ENCODE measurements at places on chromosomes 16 and 17.

DNA sequence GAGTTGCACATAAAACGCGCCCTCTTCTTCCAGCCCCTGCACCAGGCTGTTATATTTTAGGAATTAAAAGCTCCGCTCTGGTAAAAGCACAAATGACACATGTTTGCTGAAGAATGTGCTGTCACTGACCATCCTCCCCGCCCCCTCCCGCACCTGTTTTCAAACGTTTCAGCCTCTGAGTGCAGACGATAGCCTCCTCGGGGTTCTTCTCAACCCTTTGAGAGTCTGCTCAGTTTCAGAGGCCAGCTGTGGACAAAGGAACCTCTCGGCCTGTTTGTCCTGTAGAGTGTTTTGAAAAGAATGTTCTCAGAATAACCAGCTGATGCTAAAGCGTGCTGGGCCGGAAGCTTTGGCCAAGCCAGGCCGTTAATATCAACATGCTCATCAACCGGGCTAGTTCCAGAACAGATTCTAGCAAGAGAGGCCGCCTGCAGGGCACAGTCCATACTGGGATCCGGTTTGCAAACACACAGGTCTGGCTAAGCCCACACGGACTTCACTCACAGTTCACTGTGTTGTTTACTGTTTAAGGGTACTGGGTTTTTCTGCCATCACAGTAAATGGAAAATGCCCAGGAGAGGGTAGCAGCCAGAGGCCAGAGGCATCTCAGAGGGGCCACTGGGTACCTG, 6.4 kb upstream of the CACNG4 start:
- peak; percentile 20 for DNase-seq

DNA sequence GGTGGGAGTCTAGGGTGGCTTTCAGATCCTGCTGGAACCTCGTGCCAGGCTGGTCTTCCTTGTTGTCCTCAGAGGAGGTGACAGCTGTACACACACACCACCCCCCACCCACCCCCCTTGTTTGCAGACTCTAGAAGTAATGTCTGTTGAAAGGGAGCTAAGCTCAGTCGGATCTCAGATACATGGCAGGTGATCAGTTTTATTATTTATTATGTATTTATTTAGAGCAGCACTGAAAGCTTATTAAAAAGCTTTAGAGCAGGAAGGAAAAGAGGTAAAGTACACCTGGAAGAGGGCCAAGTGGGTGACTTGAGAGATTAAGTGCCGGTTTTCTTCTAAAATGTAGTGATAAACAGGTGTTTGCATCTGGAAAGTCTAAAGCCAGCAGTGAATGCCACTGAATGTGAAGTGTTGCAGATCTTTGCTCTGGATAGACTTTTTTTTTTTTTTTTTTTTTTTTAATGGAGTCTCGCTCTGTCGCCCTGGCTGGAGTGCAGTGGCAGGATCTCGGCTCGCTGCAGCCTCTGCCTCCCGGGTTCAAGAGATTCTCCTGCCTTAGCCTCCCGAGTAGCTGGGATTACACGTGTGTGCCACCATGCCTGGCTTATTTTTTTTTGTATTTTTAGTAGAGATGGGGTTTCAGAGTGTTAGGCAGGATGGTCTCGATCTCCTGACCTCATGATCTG, 40.2 kb downstream of the FOXK2 start:
- no peak for DNase-seq

- no peak for DNase-seq
Measured at GRCh38 chr16:87692756-87693155, 73.0 kb downstream of the KLHDC4 start.

GRCh38 chr17:1174263-1174880, 5.4 kb downstream of the ABR start:
- no peak for DNase-seq

DNA sequence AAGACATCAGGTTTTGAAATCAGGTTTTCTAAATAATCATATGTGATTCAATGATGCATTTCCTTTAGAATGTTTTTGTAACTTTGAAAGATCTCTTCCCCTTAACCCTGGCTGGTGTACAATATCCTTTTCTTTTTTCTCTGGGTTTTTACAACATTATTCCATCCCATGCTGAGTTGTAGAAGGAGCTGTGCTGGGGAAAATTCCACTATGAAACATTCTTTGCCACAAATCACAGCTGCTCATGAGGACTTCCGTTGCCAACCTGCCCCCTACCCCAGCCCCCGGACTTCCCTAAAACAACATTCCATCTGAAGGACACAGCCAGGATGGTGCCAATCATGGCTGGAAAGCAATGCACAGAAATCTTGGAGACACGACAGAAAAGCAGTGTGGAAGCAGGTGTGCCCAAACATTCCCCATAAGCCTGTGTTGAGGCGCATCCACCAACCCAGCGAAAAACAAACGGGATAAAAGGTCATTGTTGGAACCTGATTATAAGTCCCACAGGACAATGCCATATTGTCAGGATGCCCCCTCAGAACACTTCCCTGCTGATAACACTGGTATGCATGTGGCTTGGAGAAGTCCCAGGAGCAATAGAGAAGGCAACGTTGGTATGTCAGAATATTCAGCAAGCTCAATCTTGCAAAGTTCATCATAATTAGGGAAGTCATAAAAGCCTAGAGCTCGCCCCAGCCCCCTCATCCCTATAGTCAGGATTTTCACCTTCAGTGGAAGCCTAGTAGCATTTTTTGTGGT, 475.0 kb downstream of the HS3ST3B1 start:
- no peak for DNase-seq

DNA sequence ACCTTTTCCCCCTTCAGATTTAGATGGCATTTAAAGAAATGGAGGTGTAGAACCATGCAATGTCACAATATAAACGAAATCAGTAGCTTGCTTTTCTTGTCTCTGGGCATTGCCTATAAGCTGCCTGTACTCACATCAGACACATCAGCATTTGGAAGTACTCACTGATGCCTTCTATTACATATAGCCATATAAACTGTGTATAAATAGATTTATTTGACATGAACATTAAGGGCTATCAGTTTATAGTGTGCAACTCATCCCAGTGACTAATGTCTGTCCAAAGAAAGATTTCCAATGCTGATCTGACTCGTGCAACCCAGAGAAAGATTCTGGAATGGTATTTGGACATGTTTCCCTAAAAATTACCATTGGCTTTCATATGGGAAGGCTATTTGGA, 417.9 kb upstream of the MAF start:
- no peak for DNase-seq

DNA sequence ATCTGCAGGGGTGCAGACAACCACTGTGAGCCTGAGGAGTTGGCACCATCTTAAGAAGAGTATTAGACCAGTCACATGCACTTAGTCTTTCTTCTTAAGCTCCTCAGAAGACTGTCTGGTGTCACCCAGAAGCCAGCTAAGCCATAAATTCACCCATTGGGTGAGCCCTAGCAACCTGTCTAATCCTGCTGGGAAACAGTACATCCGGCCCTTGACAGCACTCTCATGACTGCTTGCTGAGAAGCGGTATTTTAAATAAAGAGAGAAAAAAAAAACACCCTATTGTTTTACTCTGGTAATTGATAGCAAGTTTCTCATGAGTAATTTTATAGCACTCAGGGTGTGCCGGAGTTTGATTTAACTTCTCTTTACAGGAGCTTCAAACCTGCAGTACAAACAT, 134.7 kb downstream of the SOX9 start:
- DNase-seq = no peak

- no peak for DNase-seq
Measured at GRCh38 chr17:49600949-49601348, 25.3 kb downstream of the NXPH3 start.

- peak; percentile 51 for DNase-seq
Measured at GRCh38 chr17:4087911-4088693, 54.7 kb downstream of the ZZEF1 start.

DNA sequence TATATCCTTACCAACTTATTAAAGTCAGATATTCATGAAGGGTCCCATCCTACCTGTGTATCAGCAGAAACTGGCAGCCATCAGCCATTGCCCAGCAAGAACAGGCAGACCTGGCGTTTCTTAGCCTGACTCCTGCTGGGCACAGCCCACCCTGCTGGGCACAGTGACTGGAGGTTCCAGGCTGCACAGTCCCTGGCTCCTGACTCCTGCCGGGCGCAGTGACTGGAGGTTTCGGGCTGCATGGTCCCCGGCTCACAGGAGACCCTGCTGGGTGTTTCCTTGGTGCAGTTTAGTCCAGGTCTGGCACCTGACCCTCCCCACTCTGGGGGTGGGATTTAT, 6.7 kb downstream of the TIMM22 start:
- DNase-seq = no peak

- DNase-seq = no peak
Measured at GRCh38 chr16:80735846-80736245, 68.6 kb downstream of the CDYL2 start.

DNA sequence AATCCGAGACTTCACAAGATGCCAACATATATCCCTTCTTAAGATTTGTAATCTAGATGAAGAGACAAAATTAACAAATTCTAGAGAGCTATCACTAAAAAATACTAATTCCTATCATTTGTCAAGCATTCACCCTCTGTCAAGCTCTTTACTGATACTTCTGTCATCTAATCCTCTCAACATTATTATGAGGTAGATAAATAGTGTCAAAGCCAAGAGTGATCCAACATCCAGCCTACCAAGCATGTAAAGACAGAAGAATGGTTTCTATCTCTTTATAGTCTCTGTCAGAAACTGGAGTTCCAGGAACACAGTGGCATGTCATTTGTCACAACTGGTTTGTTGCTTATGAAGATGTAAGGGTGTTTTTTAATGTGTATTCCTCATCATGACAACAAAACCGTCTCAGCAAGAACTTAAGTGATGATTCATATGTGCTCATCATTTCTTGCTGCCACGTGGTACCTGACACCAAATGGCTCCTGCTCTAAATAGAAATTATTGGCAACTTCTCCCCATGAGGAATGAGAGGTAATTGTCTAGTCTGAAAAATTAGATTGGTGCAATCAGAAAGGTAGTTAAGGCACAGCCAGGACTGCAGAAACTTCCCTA, 196.8 kb downstream of the TOX3 start:
- DNase-seq = no peak

GRCh38 chr16:79714440-79714839, 113.9 kb upstream of the MAF start:
- no peak for DNase-seq

GRCh38 chr16:67192781-67193361, 916 bp downstream of the E2F4 start:
- DNase-seq = no peak

DNA sequence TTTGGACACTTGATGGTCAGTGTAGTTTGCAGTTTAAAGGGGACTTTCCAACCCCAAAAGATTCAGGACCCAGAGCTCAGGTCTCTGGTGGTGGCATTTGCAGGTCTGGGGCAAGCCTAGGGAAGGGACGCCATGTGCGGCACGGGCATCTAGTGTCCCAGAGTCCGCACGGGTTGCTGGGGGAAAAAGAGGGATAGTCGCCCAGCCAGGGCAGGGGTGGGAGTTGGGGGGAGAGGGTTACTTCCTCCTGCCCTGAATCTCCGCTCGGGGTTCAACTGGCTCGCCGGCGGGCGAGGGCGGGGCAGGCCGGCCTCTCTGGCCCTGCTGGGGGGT, 239 bp upstream of the CA7 start:
- DNase-seq = no peak

GRCh38 chr16:3259836-3260235, 3.4 kb upstream of the MEFV start:
- DNase-seq = no peak

DNA sequence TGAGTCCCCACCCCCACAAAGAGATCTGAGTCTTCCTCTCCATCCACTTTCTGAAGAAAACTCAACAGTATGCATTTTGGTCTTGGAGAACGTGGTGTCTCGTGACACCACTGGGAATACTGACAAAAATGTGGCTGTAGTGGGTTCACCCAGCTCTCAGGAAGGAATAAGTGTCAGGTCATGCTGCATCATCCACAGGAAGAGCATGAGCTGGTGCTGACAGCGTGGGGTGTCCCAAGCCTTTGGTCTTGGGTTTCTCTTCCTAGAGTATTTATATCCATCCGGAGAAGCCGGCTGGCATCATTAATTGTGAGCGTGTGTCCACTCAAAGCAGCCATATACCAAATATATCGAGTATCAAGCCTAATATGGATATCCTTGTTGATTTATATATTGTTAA, 55.9 kb downstream of the C17orf67 start:
- peak; percentile 81 for DNase-seq

DNA sequence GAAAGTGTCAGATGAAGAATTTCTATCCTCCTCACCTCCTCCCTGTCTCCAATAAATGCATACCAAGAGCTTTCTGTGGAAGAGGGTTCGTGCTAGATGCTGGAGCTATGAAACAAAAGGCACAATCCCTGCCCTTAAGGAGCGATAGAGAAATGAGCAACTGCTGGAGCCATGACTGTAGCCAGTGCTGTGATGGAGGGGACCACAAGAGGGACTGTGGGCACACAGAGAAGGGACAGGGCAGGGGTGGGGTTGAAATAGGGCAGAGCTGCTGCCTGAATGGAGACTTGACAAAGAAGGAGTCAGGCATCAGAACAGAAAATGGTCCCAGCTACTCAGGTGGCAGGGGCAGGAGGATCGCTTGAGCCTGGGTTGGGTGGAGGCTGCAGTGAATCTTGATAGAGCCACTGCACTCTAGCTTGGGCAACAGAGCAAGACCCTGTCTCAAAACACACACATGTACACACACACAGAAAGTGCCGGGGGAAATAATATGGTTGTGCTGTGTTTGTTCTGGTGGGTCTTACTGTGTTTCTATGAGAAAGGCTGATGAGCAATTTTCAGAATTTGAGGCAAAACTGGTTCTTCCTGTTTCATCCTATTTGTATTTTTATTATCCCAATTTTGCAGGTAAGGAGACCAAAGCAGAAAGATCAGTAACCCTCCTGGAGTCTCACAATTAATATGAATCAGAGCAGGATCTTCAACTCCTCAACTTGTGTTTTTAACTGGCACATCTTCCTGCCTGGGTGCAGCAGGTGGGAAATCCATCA, 16.5 kb downstream of the TMEM98 start:
- no peak for DNase-seq

GRCh38 chr16:89727406-89728120, 6.2 kb downstream of the ZNF276 start:
- DNase-seq = no peak

- no peak for DNase-seq
Measured at GRCh38 chr16:66480265-66481080, 53.4 kb downstream of the BEAN1 start.

GRCh38 chr16:89159066-89159849, 12.3 kb upstream of the CDH15 start:
- no peak for DNase-seq

GRCh38 chr16:61480250-61480649, 556.0 kb downstream of the CDH8 start:
- DNase-seq = no peak

- no peak for DNase-seq
Measured at GRCh38 chr17:79941088-79942010, 94.3 kb downstream of the TBC1D16 start.

DNA sequence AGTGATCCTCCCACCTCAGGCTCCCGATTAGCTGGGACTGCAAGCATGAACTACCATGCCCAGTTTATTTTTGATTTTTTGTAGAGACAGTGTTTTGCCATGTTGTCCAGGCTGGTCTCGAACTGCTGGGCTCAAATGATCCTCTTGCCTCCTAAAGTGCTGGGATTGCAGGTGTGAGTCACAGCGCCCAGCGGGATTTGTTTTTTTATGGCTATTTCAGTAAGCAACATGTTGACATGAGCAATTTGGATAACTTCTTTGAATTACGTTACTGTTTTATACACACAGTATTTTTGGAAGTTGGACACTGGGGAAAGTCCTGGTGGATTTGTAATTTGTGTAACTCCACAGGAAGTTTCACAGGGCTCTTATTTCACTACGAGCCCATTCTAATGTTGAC, 18.5 kb upstream of the RHOT1 start:
- no peak for DNase-seq

GRCh38 chr16:31138621-31139578, 3.4 kb upstream of the PRSS8 start:
- peak; percentile 44 for DNase-seq

GRCh38 chr17:4208238-4208637, 55.5 kb downstream of the ANKFY1 start:
- DNase-seq = peak; percentile 39

- DNase-seq = peak; percentile 26
Measured at GRCh38 chr17:50562242-50563091, 2.0 kb downstream of the CACNA1G start.
